H9 (cell line): ENCODE measurements at places on chromosomes 2 and 18.

DNA sequence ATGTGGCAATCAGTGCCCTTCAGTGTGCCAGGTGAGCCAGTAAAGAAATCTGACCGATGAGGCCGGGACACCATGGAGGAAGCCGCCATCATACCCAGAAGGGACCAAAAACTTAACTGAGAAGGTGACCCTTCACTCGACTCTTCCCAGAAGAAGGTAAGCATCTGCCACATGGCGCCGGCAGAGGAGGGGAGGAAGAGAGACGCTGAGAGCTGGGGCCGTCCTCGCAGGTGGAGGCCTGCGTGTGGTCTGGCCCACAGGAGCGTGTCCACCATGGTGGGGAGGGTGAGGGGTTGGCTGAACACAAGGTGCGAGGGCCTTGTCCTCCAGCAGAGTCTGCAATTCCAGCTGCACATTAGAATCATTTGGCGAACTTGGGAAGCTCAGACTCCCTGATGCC is 513.1 kb upstream of the RAB6C start:
- no peak for DNase-seq

DNA sequence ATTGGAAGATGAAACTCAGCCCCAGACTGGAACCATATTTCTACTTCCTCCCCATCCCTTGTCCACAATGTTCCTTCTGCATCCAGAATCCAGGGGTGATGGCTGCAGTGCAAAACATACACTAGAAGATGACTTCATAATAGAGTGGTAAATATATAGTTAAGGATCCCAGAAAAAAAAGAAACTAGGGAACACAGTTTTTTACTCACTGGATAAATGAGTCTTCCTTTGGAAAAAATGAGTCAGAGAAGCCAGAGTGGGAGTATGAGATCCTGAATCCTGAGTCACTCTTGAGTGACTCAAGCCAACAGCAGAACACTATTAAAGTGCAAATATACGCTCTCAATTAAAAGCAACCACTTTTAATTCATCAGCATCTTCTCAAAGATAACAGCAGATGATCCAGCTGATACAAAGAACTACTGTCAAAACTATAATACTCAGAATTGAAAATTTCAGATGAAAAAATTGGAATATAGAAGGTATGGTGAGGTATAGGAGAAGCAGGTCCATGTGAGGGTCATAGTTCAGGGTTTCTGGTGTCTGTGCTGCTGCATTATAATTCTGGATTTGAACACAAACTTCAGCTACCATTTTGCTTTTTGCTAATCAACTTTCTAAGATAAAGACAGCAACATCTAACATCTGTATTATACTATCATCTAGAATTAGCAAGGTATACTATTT is 987.2 kb upstream of the CDH2 start:
- DNase-seq = no peak

GRCh38 chr2:233265899-233266431 is 14.5 kb downstream of the ATG16L1 start:
- no peak for DNase-seq

GRCh38 chr2:135944625-135945024 is 40.8 kb downstream of the DARS1 start:
- no peak for DNase-seq

GRCh38 chr2:235928751-235929370 is 239.3 kb downstream of the GBX2 start:
- no peak for DNase-seq

DNA sequence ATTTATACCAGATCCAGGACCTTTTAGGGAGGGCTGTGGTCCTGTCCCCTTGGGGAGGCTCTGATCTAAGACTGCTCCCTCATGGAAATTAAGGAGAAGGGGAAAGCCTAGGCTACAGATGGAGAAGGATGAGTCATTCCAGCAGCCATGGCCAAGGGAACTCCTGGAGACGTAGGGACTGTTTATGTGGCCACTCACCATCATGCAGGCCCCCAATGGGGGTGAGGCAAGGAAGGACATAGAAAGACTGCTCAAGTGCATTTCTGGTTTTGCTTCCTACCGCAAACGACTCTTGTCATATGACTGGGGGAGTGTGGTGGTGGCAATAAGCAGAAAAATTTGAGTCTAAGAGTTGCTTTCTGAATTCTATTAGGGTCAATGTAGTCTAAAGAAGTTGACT is 54.0 kb upstream of the CYP1B1 start:
- no peak for DNase-seq

GRCh38 chr2:216113572-216113971 is 4.4 kb downstream of the XRCC5 start:
- no peak for DNase-seq

DNA sequence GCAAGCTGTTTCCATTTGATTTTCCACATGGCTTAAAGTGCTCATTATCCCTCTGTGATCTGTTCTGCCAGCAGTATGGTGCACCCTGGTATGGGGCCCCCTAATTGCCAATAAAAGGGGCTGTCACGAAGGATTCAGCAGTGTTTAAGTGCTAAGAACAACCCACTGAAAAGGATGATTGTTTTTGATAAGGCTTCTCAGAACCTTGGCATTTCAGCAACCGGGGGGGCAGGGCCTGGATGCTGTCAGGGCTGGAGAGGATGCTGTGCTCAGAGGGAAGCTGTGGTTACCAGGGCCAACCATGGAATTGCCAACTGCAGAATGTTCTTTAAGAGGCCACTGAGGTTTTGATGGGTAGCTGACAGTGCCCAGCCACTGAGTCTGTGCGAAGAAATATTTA is 117.8 kb downstream of the CTIF start:
- no peak for DNase-seq

- no peak for DNase-seq
These were observed 46.8 kb upstream of the GPC1 start for GRCh38 chr2:240388471-240389301.

GRCh38 chr2:96534701-96535181 is 1.8 kb upstream of the ARID5A start:
- DNase-seq = no peak

- DNase-seq = no peak
These were observed 46.1 kb downstream of the STPG4 start for GRCh38 chr2:47109007-47109375.

DNA sequence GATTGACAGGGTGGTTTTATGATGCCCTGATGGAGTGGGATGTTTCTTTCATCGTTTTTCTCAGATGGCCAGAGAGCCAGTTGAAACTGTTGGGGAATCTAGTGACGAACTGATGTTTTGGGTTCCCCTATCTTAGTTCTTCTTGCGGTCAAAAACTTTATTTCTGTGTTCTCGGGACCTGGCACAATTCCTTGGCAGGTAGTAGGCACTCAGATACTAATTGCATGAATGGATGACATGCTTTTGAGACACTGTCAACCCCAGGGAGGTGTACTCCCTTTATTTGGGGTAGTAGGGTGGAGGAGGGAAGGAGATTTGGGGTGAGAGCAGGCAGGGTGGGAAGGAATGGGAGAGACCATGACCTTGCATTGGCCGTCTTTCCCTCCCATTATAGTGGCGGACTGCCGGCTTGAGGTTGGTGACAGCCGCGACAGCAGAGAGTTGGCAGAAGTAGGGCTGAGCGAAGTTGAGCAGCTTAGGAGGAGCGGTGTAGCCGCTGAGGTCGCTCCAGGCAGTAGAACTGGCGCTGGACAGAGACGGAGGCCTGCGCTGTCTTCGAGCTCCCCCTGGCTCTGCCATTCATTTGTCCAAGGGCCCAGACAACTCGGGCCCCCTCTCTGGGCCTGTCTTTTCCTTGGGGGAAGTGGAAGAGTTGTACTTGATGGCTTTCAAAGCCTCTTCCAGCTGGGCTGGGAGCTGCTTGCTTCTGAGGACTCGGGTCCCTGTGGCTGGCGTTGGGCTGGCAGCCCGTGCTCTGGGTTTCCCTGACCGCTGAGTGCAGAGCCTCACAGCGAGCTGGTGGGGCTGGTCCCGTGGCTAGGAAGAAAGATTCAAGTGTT is 2.6 kb downstream of the TET3 start:
- no peak for DNase-seq

DNA sequence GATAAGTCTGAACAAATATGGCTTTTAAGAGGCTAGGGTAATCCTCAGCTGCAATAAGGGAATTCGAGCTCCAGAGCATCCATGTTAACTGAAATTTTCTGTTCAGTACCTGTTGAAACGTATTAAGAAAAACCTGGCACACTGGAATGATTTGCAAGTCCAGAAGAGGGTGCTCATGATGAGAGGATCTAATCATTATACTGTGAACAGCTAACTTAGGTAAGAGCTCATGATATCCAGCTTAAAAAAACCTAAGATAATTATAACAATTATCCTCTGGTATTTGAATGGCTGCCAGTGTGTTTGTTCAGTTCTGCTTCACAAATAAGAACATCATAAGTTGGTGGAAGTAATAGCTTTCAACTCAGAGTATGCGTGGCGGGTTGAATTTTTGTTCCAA is 1118.3 kb upstream of the DDX18 start:
- DNase-seq = no peak

GRCh38 chr2:27615316-27615715 is 13.5 kb downstream of the CCDC121 start:
- no peak for DNase-seq

GRCh38 chr18:35436076-35436649 is 59.0 kb upstream of the ZNF396 start:
- DNase-seq = no peak

- DNase-seq = no peak
These were observed 85.1 kb downstream of the CABLES1 start for GRCh38 chr18:23220355-23220754.

DNA sequence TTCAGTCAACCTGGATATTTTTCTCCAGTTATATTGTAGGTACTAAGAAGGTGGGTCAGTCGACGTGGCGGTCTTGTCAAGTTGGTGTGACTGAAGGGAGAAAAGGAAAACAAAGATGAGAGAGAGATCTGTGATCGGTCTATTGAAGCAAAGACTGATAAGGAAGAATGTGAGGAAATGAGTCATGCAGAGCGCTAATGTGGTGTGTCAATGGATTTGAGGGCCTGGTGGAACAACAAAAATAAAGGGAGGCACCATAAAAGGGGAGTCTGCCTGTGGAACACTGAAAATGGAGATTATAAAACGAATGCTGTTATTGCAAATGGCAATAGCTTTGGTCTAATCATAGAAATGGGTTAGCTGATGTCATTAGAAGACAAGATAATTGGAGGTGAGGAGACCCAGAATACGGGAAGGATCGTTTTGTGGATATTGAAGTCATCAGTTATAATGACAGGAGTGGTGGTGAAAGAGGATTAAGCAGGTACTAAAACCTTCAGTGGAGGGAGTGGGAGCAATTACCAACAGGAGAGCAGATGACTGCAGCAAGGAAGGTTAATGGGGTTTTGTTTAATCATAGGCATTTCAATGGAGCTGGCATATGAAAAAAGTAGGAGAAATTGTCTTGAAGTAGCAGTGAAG is 599.1 kb upstream of the FSHR start:
- no peak for DNase-seq
